ENCODE measurements at places on chromosomes 3 and 15.

DNA sequence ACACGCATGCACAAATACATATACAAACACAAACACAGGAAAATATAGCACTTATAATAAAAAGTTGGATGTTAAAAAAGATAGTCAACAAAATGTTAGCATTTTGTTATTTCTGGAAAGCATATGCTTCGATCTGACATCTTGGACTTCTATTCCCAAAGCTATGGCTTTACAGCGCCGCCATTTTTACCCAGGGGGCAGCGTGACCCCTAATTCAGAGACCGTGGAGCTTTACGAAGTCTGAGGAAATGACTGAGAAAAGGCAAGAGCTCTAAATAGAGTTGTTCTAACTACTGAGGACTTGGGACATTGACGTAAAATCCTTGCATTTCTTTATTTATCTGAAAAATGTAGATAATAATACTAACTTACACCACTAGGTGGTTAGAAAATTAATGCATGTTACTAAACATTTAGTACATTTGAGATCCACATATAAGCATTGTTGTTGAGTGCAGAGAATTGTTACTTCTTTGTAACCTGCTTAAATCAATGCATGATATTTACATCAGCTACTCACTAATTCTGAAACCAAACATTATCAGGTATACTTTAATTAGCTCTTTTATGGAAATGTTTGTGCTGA, 155.4 kb downstream of the TP63 start:
- DNase-seq, result no peak

- DNase-seq, result no peak
These were observed 23.6 kb downstream of the RASGRP1 start for GRCh38 chr15:38541026-38541425.

DNA sequence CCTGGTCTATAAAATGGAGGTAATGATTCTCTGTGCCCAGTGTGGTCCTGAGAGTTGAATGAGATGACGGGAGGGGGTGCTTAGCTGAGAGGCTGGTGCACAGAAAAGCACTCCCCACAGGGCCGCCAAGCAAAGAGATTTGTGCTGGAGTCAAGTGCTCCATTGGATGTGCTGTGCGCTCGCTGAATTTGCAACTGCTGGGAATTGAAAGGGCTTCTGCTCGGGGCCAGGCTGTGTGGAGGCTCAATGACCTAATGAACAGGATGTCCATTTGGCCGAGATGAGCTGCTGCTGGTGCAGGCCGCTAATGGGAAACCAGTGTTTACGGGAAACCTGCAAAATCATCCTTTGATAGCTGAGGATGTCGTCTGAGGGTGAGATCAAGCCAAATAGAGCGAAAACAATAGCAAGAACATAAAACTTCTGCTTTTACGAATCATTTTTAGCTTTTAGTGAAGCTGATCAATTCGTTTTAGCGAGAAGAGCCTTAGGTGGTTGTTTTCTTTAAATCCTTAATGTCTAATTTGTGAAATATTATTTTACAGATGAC, 211.7 kb downstream of the GABRG3 start:
- DNase-seq, result no peak

DNA sequence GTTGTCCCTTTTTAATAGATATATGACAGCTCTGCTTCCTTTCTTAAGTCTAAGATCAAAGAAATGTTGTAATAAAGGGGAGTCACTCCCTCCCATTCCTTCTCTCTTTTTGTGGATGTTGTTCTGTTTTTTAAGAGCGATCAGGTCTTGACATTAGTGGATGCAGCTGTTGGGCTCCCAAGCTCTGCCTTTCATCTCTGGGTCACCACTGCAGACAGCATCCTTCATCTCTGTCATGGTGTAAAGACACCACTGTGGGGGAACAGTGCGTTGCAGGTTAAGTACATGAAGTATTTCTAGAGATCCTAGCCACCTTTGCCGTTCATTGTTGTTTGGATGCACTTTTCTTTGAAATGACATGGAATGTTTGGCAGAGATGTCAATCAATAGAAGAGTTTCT, 17.7 kb downstream of the FNDC3B start:
- DNase-seq, result no peak

GRCh38 chr15:41396111-41396510, 6.2 kb downstream of the NDUFAF1 start:
- DNase-seq, result no peak

DNA sequence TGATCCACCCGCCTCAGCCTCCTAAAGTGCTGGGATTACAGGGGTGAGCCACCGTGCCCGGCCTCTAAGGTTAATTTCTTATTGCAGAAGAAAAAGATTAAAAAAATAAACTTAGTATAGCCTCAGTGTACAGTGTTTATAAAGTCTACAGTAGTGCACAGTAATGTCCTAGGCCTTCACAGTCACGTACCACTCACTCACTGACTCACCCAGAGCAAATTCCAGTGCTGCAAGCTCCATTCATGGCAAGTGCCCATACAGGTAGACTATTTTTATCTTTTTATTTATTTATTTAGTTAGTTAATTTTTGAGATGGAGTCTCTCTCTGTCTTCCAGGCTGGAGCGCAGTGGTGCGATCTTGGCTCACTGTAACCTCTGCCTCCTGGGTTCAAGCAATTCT, 3.2 kb upstream of the FLNB start:
- no peak for DNase-seq

- DNase-seq, result no peak
These were observed 40.2 kb downstream of the TRANK1 start for GRCh38 chr3:36904641-36905040.

GRCh38 chr3:197352382-197352781, 54.0 kb upstream of the DLG1 start:
- no peak for DNase-seq

- DNase-seq, result no peak
These were observed 32.7 kb upstream of the TPRG1 start for GRCh38 chr3:189138901-189139610.

GRCh38 chr3:59865351-59865750, 815.5 kb upstream of the CFAP20DC start:
- no peak for DNase-seq

- peak; percentile 93 for DNase-seq
These were observed at the start of gene HES1 for GRCh38 chr3:194135806-194136518. TSS of gene HES1 (plus strand) at chr3:194136148. CDS start at chr3:194136381, 233 bp downstream.

GRCh38 chr3:27312044-27312668, 57.0 kb downstream of the NEK10 start:
- peak; percentile 64 for DNase-seq

- no peak for DNase-seq
These were observed 100.4 kb upstream of the PPP2R3A start for GRCh38 chr3:135865085-135865484.

DNA sequence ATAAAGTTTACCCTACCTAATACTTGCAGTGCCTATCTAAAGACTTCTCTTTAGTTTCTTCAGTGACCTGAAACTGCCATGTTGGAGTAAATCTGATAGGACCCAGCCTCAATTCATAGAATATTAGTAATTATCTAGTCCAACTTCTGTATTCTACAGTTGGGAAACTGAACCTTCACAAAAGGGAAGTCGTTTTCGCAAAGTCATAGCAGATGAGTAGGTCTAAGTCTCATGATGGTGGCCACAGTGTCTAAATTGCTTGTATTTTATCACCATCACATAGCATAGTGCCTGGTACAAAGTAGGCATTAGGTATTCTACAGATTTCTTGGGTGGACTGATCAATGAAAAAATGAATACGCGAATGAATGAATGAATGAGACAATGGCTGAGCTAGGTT, 8.4 kb downstream of the GMNC start:
- DNase-seq, result no peak
